ENCODE measurements at places on chromosomes 4 and X.

GRCh38 chr4:106095408-106095807, 200.1 kb downstream of the NPNT start:
- DNase-seq, result no peak

DNA sequence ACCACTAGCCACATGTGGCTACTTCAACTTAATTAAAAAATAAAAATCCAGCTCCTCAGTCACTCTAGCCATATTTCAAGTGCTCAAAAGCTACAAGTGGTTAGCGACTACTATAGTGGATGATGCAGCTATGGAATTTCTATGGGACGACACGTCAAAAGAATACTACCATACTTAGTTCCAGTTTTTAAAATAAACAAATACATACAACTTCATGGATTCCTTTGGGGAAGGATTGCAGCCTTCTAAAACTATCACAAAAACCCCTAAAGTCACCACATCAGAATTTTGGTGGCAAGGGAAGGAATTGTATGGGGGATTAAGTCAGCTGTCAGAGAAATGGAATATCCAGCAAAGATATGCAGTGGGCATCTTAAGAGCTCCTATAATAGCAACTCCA, 6.5 kb downstream of the ZNF280C start:
- DNase-seq, result no peak

GRCh38 chr4:126784966-126785580, 847.7 kb upstream of the INTU start:
- DNase-seq, result no peak

DNA sequence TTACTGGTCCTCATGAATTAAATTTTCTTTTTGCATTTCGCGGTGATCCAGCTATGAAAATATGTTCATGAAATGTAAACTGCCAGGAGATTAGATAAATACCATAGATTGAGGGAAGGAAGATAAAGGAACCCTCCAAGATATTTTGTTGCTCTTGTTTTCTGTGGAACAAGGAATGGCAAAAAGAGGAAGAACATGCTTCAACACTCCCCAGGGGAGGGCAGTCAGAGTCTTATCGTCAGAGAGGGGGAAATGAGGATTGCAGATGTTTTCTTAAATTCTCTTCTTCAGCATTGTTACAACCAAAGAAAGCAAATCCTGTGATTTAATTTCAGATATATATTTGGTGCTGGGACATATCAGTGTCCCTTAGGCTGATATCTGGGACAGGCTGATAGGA, 9.5 kb upstream of the SFRP2 start:
- DNase-seq, result no peak

GRCh38 chr4:112290341-112290740, 4.6 kb upstream of the TIFA start:
- no peak for DNase-seq

- DNase-seq, result no peak
Observed at GRCh38 chrX:8432396-8432795, 32.2 kb upstream of the VCX3B start.

DNA sequence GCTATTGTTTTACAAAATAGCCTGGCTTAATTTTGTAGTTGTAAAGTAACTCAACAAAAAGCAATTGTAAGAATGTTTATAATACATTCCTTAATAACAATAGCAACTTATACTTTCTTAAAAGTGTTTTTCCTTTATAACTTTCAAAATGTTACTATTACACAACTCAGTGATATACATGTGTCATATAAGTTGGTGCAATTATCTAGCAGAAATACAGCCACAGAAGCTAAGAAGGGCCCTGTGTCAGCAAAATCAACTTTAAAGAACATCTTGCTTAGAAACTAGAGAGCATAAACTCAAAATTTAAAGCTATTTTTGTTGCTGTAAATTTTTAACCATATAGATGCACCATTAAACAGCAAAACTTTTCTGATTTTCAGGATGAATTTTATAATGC, 41.4 kb upstream of the MAB21L2 start:
- no peak for DNase-seq

DNA sequence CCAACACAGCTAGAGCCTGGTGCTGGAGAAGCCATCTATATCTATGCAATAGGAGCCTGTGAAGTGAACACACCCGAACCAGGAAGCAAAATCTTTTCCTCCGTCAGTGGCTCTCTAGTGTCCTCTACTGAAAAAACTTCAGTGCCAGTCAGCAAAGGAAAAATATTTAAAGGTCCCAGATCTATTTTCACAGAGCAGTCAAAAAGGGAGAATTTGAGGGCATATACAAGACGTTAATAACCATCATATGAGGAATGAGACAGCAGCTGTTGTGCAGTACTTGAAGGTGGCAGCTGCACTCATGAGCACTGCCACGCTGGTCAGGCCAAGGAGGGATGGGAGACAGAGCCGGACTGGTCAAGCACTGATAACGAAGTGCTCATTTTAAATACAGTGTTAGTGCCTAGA, 14.4 kb downstream of the MCUB start:
- DNase-seq, result no peak

DNA sequence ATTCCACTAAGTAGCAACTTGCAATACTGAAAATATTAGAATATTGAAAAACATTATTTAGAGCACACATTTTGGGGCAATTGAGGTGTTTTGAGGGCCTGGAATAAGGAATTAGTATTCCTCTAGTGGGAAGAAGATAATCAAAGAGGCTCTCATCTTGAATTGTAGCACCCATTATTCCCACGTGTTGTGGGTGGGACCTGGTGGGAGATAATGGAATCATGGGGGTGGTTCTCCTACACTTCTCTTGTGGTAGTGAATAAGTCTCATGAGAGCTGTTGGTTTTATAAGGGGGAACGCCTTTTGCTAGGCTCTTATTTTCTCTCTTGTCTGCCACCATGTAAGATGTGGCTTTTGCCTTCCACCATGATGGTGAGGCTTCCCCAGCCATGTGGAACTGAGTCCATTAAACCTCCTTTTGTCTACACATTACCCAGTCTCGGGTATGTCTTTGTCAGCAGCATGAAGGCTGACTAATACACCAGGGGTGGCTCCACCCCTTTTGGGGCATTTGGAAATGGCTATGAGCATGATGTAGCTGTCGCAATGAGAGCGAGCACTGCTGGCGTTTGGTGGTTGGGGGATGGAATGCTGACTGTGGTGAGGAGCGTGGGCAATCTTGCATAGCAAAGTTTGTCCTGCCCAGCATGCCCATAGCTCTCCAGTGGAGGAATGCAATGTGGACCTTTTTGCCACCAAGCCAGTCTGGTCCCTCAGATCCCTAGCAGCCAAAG, 308.2 kb downstream of the FRMPD4 start:
- no peak for DNase-seq

DNA sequence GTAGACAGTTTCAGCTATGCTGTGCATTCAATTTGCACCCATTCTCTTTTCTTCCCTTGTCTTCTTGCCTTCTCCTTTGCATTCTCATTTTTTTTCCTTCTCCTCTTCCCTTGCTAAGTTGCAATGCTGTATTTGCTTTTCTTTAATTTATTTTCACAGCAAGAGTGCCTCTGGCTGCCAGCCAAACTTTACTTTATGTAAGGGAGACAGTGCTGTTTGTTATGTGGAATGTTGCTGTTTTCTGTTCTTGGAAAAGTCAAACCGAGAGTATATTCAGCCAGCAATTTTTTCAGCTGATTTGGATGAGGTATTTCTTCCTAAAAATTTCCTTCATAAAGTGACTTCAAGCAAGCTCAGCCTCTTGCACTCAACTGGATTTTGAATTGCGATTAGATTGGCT, 1293.4 kb downstream of the ARAP2 start:
- no peak for DNase-seq

DNA sequence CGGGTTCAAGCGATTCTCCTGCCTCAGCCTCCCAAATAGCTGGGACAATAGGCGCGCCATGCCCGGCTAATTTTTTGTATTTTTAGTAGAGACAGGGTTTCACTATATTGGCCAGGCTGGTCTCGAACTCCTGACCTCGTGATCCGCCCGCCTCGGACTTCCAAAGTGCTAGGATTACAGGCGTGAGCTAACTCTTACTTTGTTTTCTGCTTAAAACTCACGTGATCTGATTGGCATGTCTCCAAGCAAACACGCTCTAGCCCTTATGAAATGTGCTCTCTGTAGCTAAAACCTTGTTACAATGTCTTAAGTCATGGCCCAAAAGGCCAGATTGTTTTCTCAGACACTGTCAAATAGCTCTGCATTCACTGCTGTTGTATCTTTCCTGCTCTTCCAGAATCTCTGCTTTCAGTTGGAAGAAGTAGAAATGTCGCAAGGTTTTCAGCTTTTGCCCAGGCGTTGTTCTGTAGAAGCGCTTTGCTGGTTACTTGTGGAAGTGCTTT, 39.7 kb upstream of the OGT start:
- DNase-seq, result no peak

DNA sequence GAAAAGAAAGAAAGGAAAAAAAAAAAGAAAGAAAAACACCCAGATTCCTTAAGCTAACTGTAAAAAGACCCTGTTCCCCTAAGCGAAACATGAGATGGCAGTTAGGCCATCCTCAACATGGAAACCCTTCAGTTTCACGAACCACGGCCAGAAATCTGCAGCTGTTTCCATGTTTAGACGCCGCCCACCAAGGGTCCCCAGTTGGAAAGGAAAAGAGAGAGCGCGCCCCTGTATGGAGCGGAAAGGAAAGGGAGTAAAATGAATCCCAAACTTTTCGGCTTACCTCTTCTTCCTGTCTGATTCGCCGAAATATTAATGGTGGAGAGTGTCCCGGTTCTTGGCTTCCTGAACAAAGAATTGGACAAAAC, 38.3 kb downstream of the MGARP start:
- no peak for DNase-seq

- no peak for DNase-seq
Observed at GRCh38 chr4:147822128-147822527, 90.2 kb downstream of the ARHGAP10 start.

GRCh38 chrX:44143061-44143602, 169.9 kb upstream of the NDP start:
- DNase-seq, result no peak

- DNase-seq, result no peak
Observed at GRCh38 chr4:105619188-105619931, 66.9 kb downstream of the ARHGEF38 start.

DNA sequence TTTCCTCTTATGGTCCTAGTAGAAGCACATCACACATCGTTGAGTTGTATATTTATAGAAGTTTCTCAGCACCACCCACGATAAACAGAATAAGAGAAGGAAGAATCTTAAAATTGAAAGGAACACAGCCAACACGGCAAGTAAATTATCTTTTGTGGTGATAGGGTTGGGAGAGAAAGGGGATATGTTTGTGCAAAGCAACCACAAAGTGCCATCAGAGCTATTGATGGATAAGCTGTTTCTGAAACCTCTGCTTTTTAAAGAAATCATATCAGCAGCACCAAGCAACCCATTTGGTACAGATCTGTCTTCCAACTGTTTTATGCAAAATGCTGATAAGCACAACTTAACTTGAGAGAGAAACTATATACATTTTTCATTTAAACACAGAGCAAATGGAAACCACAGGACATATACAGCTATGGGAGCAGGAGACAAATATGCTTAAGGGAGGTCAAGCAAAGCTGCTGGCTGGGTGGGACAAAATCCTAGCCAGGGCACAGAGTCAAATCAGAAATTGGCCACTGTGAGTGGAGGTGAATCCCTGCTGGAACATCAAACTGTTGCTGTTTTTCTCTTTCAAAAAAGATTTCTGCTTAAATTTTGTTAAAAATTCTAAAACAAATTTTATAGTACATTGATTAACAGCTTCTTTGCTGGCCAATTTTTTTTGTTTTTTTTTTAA, 194.0 kb upstream of the HHIP start:
- no peak for DNase-seq

- no peak for DNase-seq
Observed at GRCh38 chr4:8052160-8052691, 106.4 kb downstream of the ABLIM2 start.

GRCh38 chrX:87961471-87961870, 443.9 kb downstream of the KLHL4 start:
- DNase-seq, result no peak

- no peak for DNase-seq
Observed at GRCh38 chrX:2541603-2542002, 40.8 kb upstream of the DHRSX start.

DNA sequence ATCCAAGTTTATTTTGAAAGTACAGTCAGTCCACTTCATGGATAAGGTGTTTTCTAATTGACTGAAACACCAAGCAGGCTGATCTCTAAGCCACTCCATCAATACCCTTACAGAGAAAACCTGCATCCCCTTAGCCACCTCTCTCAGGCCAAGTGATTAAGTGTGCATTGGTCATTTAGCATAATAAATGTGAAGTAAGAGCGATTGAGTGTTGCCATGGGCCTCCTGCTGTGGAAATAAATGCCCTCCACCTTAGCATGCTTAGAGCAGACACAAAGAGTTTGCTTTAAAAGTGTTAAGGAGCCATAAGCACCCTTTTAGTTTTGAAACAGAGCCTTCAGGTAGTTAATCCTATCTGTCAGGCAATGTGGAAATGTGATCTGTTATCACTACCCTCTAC, 386.5 kb downstream of the GPAT3 start:
- no peak for DNase-seq

DNA sequence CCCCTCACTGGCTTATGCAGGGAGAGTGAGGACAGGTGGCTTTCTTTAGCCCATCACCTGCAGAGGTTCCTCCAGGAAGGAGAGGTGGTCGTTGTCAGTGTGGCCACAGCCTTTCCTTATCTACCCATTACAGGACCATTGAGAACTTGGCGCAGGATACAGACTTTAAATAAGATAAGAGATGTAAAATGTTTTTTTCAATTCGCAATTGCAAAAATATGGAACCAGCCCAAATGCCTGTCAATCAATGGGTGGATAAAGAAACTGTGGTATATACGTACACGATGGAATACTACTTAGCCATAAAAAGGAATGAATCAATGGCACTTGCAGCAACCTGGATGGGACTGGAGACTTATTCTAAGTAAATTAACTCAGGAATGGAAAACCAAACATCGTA, 6.9 kb upstream of the RNF175 start:
- DNase-seq, result no peak

GRCh38 chr4:54015423-54016030, 48.9 kb downstream of the CHIC2 start:
- DNase-seq, result no peak

DNA sequence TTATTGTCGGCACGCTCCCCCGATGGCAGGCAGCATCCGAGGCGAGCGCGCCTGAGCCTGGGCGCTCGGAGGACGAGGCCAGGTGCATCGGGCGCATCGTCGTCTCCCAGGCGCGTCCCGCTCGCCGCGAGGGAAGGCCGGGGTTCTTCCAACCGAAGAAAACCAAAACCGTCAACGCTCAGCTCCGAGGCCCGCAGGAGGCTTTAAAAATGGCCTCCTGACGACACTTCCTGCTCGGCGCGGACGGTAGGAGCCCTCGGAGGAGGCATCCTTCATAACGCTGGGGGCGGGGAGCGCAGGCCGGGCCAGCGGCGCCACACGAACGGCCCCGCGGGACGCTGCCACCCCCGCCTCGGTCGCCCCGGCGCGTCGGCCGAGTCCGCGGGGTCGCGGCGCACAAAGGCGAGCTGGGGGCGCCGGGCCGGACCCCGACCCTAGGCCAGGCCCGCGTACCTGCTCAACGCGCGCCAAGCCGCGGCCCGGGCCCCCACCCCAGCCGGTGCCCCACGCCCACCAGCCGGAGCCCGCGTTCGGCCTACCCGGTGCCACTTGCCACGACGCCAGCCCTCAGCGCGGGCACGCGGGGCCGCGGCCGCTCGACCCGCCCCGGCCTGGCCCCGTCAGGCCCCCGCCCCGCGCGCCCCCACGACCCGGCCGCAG, 501 bp downstream of the ZNF518B start:
- DNase-seq, result peak; percentile 29

- DNase-seq, result no peak
Observed at GRCh38 chr4:107991945-107992630, 2.4 kb downstream of the HADH start.

- DNase-seq, result no peak
Observed at GRCh38 chrX:11765449-11765848, 7.4 kb downstream of the MSL3 start.

GRCh38 chrX:2705046-2705832, 14.1 kb downstream of the CD99 start:
- DNase-seq, result no peak
